ENCODE measurements at places on chromosomes 2 and 18. TPM values are rescaled to one million over a fixed set of nuclear protein-coding genes. Genes with fewer than 3 reads are reported as not detected.

DNA sequence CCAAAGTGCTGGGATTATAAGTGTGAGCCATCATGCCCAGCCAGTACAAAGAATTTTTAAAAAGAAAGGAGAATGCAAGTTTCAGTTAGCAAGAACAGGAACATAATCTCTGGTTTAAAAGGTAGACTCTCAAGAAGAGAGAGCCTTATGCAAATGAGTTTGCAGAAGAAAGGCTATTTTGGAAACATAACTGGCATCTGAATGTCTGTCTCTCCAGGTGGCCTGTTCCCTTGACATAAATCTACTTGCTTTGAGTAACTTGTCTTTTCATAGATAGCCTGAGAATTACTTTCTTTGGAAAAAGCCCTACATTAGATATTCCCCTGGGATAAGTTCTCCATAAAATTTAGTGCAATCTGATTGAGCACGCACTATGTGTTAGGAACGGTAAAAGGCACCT is 109.6 kb downstream of the ICOS start:
- no peaks in the 10 kb centered on the region for H3K36me3 ChIP-seq
- peaks cover 12% of the 10 kb centered on the region for H3K27me3 ChIP-seq
- H3K27ac ChIP-seq, result no peak overlapping the region
- no peaks in the 10 kb centered on the region for H3K4me1 ChIP-seq

DNA sequence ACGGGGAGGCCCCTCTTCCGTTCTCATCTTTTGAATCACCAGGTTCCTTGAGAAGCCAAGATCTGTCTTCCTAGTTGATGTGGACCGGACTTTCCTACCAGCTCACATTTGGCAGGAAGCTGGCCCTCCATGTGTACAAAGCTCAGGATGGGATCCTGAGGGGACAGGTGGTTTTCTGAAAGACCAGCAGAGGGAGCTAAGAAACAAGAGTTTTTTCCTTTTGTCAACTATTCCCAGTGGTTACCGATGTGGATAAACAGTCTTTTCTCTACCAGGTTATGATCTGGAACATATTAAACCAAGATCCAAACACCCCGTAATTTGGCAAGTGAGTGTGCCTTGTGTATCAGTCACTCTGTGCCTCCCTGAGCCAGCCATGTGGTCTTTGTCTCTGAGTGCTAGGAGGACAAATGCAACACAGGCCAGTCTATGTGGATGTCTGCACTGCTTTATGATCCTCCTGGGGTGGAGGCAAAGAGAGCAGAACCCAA is 25.1 kb upstream of the ARHGAP25 start:
- peaks cover 6% of the 10 kb centered on the region for H3K4me1 ChIP-seq
- no peak overlapping the region for H3K27ac ChIP-seq
- H3K36me3 ChIP-seq, result no peaks in the 10 kb centered on the region
- H3K4me3 ChIP-seq, result no peak overlapping the region

Gene HAAO
- total RNA-seq, result 9.4 TPM

DNA sequence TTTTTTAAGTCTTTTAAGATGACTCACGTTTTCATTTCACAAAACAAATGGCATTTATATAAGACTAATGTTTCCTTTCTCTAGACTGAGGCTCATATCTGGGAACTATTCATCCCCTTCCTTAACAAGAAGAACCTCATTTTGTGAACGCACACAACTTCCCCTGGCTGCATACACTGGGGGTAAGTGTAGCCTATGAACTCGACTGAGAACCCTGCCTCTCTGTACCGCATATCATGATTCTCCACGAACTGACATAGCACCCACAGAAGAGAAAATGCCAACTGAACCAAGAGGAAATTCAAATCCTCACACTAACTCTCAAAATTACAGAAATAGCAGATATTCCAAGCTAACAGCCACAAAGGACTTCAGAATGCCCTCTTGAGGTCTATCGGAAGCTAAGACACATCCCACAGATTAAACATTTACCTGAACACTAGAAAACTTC is 236.7 kb downstream of the TCF4 start:
- no peaks in the 10 kb centered on the region for H3K27me3 ChIP-seq
- peak overlapping the region; percentile 63 for H3K27ac ChIP-seq
- H3K36me3 ChIP-seq, result peaks cover 3% of the 10 kb centered on the region
- no peak for DNase-seq
- H3K4me1 ChIP-seq, result peaks cover 46% of the 10 kb centered on the region

DNA sequence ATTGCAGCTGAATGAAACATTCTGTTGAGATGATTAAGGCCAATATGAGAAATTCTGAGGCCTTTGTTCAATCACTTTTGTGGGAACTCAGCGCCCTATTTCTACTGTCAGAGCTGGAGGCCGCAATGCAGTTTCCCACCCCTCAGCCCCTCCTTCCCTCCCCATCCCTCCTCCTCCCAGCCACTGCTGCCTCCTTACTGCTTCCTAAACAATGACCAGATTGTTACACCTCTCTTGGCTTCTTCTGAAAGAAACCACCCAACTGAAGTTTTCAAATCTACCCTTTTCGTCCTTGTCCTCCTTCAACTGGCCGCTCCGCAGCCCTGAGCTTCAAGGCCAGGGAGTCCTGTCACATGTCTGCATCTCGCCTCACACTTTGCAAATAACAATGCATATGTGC is 36.7 kb upstream of the MAPK4 start:
- no peaks in the 10 kb centered on the region for H3K36me3 ChIP-seq
- no peak for DNase-seq
- H3K27me3 ChIP-seq, result peaks cover 2% of the 10 kb centered on the region
- no peak overlapping the region for H3K4me3 ChIP-seq
- no peak overlapping the region for H3K27ac ChIP-seq

GRCh38 chr2:200399046-200399445 is 92.6 kb downstream of the SPATS2L start:
- H3K27ac ChIP-seq, result no peak overlapping the region
- peaks cover 24% of the 10 kb centered on the region for H3K36me3 ChIP-seq
- H3K4me3 ChIP-seq, result no peak overlapping the region

DNA sequence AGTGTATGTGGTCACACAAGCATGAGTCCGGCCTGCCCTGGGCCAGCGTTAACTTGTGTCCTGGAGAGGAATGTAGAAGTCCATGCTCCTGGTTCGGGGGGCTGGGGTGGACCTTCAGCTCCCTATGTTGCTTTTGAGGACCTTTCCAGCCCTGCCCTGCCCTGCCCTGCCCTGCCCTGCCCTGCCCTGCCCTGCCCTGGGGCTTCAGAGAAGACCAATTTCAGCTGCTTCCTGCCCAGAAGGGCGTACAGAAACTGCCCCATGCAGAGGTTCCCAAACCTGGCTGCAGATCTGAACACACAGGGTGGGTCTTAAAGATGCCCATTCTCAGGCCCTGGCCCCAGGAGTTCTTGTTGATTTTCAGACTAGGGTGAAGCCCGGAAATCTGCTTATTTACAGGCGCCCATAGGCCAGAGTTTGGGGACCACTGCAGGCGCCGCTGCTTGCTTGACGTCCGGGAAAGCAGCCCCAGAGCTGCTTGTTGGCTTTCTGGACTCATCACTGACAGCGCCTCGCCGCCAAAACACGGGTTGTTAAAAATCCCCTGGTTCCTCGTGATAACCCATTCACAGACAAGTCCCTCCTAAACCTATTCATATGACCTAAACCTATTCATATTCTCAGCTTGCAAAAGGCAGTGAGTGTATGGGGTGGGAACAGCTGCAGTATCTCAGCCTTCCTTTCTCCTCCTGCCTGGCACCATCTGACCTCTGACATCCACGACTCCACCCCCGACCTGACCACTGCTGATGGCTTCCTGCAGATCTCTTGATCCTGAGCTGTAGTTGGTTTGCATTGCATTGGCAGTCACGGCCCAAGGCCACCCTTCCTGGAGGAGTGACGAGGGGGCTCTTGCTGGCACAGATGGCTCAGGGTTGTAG is 198.3 kb downstream of the GLI2 start:
- peak overlapping the region; percentile 7 for H3K4me3 ChIP-seq
- no peak overlapping the region for H3K27ac ChIP-seq
- peaks cover 14% of the 10 kb centered on the region for H3K27me3 ChIP-seq
- H3K4me1 ChIP-seq, result peaks cover 55% of the 10 kb centered on the region

Gene APLF
- 6.2 TPM for total RNA-seq
